AML-193 (cell line): ENCODE measurements at places on chromosomes 5 and 9.

- no peak for DNase-seq
Measured at GRCh38 chr5:179991106-179991505, 80.5 kb downstream of the RNF130 start.

DNA sequence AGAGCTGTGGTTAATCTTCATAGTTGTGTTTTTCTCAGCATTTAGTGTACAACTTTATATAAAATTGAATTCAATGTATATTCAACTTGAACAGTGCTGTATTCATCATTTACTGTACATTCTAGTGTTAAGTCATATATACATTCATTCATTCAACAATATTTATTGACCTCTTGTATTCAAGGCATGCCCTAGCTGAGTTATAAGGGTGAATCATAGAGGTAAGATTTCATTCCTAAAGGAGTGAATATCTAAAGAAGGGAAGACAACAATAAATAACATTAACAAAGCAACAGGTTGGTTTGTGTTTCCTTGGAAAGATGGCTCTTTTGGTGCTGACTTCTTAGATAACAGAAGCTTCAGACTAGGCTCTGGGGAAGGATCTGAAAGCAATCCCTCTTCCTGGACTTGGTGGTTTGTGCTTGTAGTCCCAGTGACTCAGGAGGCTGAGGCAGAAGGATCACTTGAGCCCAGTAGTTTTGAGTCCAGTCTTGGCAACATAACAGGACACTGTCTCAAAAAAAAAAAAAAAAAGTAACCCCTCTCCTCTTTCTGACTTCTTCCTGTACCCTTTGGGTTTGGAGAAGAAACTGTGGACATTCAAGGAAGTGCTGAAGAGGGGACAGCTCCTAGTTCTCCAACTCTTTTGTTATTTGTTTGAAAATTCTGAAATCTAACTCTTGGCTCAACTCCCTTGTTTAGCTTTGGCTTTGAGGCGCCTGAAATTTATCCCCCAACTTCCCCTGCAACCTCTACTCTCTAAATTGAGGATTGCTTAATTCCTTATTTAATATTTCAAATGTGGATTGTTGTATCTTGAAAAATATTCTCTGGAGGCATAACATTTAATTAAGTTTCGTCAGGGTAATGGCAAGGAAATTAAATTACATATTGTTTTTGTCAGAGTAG is 80.2 kb downstream of the OSTF1 start:
- DNase-seq, result no peak

- no peak for DNase-seq
Measured at GRCh38 chr5:73867345-73868335, 241.6 kb downstream of the ARHGEF28 start.

GRCh38 chr9:25733336-25733982 is 55.2 kb upstream of the TUSC1 start:
- DNase-seq, result no peak

DNA sequence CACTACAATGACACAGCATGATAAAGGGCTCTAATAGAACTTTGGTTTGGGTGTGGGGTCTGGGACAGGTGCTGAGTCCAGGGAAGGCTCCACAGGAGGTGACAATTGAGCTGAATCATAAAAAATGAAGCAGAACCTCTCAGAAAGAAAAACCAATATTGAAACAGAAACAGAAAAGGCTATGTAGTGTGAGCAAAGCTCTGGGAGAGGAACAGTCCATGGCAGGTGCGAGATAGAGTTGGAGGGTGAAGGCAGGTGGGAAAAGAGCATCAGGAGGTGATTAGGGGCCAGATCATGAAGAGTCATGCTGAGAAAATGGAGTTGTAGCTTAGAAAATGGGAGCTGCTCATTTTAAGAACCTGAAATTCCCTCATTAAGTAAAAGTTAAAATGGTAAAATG is 164.9 kb downstream of the KCTD16 start:
- no peak for DNase-seq

- DNase-seq, result no peak
Measured at GRCh38 chr9:110537841-110538646, 41.5 kb downstream of the SVEP1 start.

DNA sequence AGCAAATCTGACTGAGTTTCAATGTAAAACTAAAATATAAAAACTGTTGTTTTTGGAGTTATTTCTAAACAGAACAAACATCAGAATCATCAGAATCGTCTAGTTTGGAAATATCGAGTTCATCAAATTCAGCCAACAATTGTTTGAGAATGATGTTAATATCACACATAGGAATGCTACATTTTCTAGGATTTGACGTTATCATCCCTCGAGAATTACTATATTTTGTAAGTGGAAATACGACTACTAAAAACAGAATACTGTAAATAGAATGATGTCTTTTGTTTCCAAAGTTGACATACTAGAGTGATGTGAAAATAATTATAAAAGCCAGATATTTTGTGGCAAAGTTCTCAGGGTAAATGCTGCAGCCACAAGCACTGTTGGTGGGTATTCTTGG is 805.9 kb downstream of the TLE1 start:
- DNase-seq, result no peak

DNA sequence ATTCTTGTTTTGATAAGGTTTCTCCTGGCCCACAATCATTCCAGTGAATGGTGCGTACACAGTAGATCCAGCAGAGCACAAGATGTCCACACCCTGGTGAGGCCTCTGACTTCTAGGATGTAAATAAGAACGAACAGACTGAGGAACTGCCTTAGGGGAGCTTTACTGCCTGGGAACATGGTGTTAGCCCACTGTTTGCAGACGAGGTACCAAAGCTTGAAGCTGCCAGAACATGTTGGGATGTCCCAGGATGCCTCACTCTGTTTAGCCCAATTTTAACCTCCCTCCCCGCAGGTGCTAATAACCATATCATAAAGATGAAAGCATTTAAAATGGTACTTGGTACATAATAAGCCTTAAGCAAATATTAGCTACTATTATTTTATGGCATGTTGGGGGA is 3.5 kb downstream of the LECT2 start:
- DNase-seq, result no peak
